Mammary epithelial cell (primary cell): ENCODE measurements at places on chromosomes 1 and 21.

- DNase-seq = no peak
Observed at GRCh38 chr1:118878661-118879060, 109.5 kb downstream of the TBX15 start.

- peak; percentile 46 for DNase-seq
Observed at GRCh38 chr1:55071477-55071876, 32.1 kb downstream of the PCSK9 start.

GRCh38 chr1:225465793-225466517 lies 38.1 kb upstream of the LBR start:
- no peak for DNase-seq

DNA sequence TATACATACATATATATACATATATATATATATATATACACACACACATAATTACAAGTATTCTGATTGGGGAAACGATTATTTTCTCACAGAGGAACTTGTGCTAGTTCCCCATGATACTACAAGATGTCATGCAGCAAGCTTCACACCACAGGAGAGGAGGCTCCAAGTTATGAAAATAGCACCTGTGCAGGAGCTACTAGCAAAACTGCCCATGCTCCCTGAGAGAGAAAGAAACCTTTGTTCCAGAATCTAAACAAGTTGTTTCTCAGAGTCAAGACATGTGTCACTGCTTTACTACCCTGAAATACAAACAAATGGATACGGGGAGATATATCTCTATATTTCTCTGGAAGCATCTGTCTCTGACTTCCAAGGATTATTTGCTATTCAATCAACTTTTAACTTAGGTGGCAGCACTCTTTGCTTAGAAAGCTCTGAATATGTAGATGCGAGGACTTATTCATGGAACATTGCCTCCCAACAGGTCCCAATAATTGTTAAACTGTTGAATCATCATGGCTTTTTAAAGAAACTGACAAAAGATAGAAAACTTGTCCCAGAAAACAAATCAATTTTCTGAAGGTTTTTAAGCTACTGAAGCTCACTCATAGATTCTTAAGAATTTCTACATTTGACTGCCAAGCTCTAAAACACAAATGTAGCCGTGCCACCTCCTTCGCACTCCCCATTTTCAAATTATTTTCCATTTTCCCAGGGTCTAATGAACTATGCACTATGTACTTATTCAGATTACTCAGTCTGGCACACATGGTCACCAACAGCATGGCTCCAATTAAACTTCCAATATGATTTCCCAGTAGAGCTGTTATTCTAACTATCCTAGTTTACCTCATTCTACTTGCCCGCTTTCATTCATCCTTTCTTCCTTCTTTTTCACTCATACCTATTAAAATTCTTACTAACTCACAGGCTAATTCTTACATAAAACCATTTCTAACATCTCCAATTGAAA lies 929.1 kb downstream of the LTN1 start:
- DNase-seq = no peak

DNA sequence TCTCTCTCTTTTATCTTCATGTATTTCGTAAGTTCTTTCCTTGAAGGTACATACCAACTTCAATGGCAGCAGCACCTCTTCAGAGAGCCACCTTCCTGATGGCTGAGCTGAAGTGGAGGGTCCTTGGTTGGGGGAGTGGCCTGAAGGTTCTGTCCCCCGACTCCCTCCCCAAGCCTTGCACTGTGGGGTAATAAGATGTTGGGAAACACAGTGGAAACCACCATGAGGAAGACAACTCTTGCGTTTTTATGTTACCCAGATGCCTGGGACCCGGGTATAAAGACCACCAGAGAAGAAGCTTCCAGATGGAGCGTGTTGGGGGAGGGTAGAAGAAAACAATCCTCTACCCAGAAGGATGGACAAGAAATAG lies 794 bp downstream of the KRTAP12-3 start:
- DNase-seq = no peak

GRCh38 chr1:54362881-54363340 lies 43.3 kb downstream of the SSBP3 start:
- DNase-seq = no peak

- no peak for DNase-seq
Observed at GRCh38 chr1:106879538-106879937, 176.9 kb upstream of the PRMT6 start.

DNA sequence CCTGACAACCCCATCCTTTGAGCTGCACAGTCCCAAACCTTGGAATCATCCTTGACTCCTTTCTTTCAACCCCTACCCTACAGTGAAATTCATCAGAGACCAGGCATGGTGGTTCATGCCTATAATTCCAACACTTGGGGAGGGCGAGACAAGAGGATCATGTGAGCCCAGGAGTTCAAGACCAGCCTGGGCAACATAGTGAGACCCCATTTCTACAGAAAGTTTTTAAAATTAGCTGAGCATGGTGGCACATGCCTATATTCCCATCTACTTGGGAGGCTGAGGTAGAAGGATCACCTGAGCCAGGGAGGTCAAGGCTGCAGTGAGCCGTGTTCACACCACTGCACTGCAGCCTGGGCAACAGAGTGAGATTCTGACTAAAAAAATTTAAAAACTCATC lies 34.5 kb downstream of the RERE start:
- DNase-seq = no peak

- no peak for DNase-seq
Observed at GRCh38 chr1:88141499-88142074, 542.5 kb upstream of the PKN2 start.

DNA sequence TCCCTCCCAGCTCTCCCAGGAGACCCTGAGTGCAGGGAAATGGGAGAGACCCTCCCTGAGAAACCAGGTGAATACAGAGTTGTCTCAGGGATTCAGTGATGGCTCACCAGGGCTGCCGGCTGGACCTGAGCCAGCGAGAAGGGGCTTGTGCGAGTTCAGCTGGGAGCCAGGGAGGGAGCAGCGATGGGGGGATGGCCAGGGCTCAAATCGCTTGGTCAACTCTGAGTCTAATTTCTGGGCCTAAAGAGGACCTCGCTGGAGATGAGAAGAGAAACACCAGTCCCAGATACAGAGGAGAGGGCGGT lies 6.5 kb downstream of the FCGR2A start:
- DNase-seq = no peak

DNA sequence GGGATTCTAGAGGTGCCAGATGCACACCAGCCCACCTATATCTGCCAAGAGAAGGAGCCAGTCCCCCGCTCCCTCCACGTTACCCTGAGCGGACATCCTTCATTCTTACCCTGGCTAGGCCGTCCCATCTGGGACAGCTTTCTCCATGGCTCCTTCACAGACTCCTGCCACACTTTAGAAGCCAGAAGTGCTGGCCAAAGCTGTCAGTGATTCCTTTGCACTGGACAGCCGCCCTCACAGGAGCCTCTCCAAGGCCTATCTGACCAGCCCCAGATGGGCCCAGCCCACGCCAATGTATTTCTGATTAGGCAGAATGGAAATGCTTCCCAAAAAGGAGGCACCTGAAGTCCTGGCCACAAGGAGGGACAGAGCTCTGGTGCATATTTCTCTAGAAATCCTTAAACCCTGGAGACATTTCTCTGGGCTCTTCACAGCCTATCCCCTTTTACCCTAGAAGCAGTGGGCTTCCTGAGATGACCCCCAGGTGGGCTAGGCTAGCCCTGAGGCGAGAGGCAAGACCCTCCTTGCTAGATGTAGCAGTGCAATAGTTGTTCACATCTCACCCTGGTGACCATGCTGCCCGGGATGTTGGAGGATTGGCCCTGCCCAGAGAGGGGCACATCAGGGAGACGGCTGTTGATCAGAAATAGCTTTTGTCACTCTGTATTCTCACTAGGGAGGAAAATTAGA lies 44.1 kb downstream of the RASSF5 start:
- DNase-seq = no peak

GRCh38 chr1:16187748-16188401 lies 24.6 kb downstream of the ARHGEF19 start:
- peak; percentile 89 for DNase-seq

- no peak for DNase-seq
Observed at GRCh38 chr1:154463512-154463990, 38.5 kb upstream of the TDRD10 start.

- DNase-seq = peak; percentile 90
Observed at GRCh38 chr1:209672705-209673630, 2.2 kb upstream of the G0S2 start.

DNA sequence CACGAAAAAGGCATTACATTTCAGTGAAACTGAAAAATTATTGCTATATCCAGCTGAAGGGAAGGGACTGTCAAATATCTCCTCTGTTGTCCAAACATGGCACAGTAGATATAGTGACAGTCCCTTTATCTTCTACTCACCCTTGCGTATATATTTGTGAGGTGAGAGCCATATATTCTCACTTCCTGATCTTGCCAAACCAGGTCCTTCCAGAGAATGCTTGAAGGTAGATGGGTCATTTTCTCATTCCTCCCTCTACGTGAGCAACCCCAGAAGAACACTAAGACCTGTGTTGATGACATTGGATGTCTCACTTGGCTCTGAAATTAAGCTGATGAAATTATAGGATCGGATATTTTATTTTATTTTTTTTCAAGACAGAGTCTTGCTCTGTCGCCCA lies 151.2 kb downstream of the DHRS3 start:
- DNase-seq = no peak

DNA sequence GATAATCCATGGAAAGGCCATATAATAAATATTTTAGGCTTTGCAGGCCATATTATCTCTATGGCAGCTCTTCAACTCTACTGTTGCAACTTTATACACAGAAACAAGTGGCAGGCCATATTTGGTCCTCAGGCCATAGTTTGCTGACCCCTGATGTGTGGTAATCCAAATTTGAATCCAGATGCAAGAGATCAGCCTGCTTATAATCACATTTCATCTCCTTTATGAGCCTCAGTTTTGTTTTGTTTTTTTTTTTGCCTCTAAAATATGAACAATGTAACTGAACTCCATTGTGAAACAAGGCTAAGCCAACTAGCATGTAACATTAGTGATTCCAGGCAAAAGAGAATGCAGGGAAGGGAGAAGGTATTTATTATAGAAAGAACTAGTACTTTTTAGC lies 81.6 kb downstream of the PRKAA2 start:
- no peak for DNase-seq
